Stimulated activated CD4-positive, alpha-beta T cell treated with anti-CD3 and anti-CD28 coated beads, Interleukin-12 subunit alpha, Interleukin-12 subunit beta, amount 100 ng/mL, for 4 hours (primary cell): ENCODE measurements at places on chromosomes 12 and 14.

DNA sequence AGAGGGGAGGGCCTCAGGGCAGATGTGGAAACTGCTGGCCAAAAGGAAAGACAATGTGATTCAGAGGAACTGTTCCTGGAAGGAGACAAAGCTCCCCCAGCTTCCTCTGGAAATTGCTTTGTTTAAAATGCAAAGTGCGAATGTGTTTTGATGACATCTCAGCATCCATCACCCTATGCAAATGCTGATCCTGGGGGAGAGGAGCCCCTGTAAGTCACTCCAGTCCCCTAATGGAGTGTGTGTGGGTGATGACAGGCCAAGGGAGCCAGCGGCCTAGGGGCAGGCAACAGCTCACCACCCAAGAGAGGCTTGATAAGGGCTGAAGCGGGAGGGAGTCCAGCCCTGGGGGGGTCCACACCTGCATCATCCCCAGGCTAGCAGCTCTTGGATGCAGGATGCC is 134.2 kb downstream of the ESRRB start:
- no peak for DNase-seq

GRCh38 chr12:49865782-49866135 is 22.9 kb upstream of the BCDIN3D start:
- no peak for DNase-seq

DNA sequence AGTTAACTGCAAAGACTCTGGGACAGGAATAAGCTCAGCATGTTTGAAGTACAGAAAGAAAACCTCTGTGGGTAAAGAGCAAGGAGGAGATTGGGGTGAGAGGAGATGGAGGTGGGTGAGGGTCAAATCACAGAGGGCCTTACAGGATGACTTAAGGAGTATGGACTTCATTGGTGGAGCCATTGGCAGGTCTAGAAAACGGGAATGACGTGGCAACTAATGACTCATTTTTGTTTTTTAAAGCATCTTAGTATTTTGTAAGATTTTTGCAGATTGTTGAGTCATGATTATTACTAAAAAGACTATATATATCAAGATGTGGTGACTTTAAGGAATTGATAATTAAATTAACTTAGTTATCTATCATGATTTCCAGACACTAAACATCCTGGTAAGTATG is 18.5 kb downstream of the UTP20 start:
- no peak for DNase-seq

GRCh38 chr12:63826006-63826585 is 18.4 kb upstream of the SRGAP1 start:
- no peak for DNase-seq

DNA sequence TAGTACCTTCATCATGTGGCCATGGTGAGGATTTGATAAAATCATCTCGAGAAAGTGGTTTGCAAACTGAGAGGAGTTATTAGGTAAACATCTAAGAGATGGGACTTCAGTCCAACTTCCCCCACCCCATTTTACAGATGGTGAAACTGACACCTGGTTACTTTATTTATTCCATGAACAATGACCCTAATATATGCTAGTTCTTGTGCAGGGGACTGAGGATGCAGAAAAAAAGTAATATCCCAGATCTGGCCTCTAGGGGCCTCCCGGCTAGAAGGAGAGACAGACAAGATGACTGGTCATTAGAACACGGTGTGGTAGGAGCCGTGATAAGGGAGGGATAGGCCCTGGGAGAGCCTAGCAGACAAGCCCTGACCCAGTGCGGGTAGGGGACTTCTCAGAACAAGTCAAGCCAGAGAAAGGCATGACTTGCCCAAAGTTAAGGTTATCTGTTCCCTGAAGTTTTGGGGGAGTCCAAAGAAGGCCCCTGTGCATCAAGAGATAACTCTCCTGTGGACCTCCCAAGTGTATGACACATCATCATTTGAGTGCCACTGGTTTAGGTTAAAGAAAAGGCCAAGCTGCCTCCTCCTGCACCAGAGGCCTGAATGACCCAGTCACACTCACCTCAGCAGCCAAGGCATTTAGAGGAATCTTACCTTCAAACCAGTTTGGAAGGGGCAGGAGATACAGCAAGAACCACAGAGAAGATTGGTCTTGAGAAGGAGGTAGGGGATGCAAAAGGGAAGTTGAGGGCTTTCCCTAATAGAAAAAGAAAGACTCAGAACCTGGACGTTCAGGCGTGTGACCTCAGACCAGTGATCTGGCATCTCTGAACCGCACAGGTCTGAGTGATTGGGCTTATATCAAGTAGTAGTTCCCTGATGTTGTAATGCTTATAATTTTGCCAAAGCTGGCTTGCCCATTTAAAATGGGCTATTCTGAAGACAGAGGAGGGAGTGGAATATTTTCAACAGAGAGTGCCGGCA is 1.6 kb downstream of the CMKLR1 start:
- DNase-seq, result no peak

DNA sequence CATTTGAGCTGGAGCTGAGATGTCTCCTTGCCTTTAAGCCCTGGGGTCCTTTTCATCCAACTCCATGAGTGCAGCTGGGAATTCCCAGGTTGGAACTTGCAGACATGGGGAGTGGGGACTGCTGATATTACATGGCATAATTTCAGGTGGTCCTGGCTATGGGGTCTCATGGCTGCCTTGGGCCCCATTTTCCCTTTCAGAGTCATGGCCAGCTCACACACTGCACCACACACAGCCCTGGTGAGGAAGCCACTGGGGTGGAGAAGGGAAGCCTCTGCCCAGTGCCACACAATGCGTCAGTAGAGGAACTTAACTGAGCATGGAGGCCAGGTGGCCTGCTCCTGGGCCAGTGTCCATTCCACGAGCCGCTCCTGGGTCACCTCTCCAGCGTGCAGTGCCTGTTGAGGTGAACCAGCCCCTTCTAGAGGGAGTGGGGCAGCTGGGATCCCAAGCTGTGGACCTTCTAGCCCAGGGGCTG is 17.3 kb upstream of the KRT86 start:
- no peak for DNase-seq

DNA sequence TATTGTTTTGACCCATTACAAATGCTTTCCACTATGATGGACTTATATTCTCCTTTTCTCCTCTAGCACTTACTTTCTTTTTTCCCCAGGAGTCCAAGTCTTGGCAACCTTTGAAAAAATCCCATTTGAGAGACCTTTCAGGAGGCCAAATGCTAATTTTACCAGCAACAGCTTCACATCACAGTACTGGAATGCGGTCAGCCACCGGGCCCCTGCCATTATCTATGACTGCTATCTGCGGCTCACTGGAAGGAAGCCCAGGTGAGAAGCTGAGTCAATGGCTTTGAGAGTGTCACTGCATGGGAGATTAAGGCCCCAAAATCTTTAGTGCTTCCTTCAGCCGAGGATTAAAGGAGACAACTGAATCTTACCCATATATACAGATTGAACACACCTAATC is 64.2 kb downstream of the ERGIC2 start:
- no peak for DNase-seq

DNA sequence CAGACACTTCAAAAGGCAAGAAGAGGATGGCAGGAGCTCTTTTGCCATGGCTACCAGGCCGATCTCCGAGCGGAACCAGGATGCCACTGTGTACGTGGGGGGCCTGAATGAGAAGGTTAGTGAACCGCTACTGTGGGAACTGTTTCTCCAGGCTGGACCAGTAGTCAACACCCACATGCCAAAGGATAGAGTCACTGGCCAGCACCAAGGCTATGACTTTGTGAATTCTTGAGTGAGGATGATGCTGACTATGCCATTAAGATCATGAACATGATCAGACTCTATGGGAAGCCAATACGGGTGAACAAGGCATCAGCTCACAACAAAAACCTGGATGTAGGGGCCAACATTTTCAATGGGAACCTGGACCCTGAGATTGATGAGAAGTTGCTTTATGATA is 9.8 kb downstream of the GARIN2 start:
- no peak for DNase-seq

- DNase-seq, result no peak
These were observed 139.5 kb downstream of the DAD1 start for GRCh38 chr14:22449600-22449905.

- DNase-seq, result no peak
These were observed 64.3 kb downstream of the PDE6H start for GRCh38 chr12:15037091-15037687.

DNA sequence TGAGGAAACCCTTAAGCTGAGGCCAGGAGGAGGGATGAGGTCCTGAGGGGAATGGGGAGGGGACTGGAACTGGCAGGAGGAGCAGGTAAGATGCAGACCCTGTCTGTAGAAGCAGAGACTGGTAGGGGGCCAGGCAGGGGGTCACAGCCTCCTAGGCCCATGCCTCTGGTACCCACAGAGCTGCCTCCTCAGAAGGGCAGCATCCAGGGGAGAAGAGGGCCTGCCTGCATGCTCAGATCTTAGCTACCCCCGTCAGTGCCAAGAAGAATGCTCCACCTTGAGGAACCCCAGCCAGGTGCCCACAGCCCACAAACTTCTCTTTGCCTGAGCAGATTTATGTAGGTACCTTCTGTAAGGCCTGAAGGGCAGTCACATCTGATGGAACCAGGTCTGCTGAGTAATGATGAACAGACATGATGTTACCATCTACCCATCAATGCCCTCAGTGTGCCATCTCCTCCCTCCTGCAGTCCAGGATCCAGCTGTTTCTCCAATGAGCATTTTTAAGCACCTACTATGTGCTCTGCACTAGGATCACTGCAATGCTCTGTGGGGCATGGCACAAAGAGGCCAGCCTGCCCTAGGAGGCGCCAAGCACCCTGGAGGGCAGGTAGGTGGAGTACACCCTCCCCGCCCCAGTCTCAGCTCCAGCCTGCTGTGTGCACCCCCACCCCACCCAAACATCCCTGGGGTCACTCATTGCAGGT is 24.8 kb upstream of the ZFP36L1 start:
- no peak for DNase-seq

DNA sequence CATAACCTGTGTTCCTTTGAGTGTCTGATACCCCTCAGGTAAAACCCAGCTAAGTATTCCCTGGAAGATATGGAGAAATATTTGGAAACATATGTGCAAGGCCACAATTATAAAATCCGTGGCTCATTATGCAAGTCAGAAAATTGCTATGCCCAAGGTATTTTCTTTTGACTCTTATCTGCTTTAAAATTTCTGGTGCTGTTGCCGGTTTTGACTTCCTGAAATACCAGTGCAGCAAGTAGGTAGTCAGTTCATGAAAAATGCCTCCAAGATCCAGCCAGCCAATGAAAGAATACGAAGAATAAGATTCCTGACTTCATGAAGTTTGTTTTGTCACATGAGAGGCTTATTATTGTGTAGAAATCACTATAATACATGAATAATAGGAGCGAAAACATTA is 20.2 kb upstream of the FUT8 start:
- DNase-seq, result no peak

DNA sequence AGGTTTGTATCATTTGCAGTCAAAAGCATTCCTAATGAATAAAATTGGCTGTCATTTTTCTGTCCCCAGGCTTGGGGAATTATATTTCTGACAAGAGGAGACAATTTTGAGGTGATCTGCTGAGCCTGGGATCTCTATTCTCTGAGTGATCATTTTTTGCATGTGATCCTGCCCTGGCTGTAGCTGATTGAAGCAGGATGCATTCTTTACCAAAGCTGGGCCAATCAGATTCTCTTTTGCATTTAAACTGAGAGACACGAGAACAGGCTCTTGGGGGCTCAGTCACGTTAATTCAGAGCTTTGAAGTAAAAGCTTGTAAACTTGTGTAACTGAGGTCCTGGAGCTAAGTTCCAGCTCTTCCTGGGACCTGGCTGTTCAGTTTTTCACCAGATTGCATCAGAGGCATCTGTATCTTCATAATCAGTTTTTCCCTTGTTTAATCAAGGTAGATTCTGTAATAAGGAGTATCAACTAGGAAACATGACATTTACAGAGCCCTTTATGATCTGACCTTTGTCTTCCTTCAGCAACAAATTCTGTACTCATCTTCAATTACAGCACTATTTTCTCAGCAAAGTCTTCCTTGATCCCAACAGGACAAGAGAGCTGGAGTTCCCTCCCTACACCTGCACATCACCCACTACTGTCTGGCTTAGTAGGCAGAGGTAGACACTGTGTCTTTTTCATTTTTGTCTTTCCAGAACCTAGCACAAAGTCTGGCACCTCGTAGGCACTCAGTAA is 35.0 kb upstream of the MANSC4 start:
- no peak for DNase-seq

- no peak for DNase-seq
These were observed 70.8 kb downstream of the SRGAP1 start for GRCh38 chr12:63915105-63915800.

GRCh38 chr12:132583736-132584135 is 26.6 kb downstream of the LRCOL1 start:
- no peak for DNase-seq

- no peak for DNase-seq
These were observed 17.6 kb downstream of the AGAP2 start for GRCh38 chr12:57720606-57721595.

DNA sequence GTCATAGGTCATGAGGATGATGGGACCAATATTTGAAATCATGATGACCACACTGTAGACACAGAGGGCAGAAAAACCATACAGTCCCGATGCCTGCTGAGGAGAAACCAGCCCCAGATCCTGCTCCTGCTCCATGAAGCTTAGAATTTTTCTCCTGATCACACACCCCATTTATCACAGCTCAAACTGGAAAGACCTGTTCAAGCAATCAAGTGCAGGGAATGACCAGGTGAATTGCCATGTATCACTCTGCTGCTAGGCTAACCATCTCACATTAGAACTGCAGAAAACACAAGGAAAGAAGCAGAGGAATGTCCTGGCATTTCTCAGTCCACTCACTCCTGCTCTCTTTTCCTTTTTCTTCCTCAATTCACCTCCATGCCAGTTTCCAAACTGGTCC is 18.1 kb downstream of the MANSC1 start:
- DNase-seq, result no peak

GRCh38 chr12:48861111-48861510 is 4.6 kb downstream of the RND1 start:
- no peak for DNase-seq
